ENCODE measurements at places on chromosomes 11 and 22.

DNA sequence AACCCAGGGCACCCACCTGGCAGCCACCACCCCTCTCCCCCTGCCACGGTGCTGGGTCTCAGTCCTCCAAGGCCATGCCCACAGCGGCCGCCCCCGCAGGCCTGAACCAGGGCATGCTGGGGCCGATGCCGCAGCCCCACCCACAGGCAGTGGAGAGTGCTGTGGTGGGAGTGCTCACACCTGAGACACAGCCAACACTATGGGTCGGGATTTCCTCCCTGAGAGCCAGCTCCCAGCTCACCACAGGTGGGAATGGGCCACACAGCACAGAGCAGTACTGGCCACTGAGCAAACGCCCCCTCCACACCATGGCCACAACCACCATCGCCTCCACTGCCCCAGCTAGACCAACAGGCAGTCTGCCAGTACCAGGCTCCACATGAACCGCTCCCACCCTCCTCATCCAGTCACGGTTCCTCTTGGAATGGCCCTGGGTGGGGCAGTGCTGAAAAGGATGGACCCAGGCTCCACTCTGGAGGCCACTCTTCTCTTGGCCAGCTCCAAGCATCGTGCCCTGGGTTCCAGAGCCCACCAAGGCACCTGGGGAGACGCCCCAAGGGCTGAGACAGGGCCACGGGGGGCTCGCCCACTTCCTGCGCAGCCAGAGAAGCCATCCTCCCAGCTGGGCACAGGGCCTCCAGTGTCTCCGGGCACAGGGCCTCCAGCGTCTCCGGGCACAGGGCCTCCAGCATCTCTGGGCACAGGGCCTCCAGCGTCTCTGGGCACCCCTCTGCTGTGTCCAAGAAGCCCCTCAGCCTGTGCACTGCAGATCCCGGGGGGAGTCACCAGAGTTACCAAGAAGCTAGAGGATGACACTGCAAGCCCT, 14.2 kb downstream of the MOB2 start:
- no peak for DNase-seq

DNA sequence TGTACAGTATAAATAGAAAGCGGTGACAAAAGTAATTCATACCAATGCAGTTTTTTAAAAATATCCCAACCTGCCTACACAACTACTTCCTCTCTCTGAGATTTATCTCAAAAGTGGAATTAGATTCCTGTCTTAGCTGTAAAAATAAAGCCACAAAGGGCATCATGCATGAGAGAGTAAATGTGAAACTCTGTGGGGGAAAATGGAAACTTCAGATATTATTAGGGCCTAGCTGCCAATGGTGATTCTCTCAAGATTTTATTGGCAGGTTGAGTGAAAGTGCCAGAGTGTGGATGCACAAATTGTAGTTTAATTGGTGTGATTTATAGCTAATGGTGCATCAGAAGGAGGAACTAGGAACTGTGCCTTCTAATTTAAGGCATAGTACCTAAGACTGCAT, 356.9 kb upstream of the CCDC90B start:
- DNase-seq: no peak

DNA sequence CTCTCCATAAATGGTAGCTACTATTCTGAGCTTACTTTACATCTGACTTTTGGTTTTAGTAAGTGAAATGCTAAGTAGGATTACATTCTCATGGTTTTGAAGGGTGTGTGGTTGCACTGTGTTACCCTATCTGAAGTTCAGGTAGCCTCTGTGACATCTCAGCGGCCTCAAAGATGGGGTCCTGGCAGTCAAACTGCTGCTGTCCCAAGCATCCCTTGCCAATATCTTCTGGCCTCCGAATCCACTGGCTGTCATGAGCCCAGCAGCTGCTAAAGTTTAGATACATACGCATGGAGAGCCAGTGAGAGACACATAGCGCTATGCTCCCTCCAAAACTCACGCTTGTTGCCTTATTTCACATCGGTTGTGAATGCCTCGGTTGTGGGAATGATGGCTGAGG, 34.9 kb downstream of the UBASH3B start:
- DNase-seq: no peak

GRCh38 chr11:2130881-2131352, 8.3 kb downstream of the IGF2 start:
- DNase-seq: no peak

GRCh38 chr11:29482510-29482909, 534.3 kb downstream of the KCNA4 start:
- no peak for DNase-seq

- DNase-seq: no peak
Measured at GRCh38 chr11:27025957-27026733, 14.5 kb upstream of the BBOX1 start.

- no peak for DNase-seq
Measured at GRCh38 chr11:32374261-32374711, 61.1 kb downstream of the WT1 start.

DNA sequence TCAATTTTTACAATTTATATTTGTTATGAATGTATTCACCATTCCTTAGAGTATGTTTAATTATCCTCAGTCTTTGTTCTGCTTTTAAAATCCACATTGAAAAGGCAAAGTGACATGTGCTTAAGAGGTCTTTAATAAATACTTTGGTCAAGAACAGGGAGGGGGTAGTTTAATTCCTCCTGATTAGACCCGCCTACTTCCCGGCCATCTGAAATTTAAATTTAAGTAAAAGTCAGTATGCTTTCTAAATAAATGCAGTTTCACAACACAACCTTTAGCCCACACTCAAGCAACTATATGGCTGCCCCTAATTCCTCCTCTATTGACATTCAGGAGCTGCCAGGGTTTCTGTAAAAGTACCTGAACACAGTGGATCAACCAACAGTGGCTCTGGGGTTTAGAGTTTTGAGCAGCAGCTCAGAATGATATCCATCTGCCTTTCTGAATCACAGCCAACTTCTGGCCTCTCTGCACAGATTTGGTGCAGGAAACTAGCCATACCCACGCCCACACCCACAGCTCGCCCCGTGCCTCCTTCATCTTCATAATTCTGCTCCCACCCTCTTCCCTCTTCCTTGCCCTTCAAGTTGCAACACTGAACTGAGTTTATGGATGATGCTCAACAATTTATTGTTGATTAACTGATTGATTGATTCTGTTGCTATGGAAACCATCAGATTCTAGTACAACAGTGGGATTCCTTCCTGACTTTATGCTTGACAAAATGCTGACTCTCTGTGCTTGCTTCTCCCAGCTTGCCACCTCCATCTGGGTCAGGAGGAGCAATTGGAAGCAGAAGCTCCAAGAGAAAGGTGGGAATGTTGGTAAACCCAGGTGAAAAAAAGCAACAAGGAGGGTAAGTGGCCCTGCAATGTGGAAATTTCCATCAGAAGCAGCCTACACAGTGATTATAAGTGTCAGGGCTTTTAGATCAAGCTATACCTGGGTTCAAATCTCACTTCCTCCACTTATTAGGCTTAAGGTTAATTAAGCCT, 70.8 kb downstream of the PANX1 start:
- DNase-seq: no peak

DNA sequence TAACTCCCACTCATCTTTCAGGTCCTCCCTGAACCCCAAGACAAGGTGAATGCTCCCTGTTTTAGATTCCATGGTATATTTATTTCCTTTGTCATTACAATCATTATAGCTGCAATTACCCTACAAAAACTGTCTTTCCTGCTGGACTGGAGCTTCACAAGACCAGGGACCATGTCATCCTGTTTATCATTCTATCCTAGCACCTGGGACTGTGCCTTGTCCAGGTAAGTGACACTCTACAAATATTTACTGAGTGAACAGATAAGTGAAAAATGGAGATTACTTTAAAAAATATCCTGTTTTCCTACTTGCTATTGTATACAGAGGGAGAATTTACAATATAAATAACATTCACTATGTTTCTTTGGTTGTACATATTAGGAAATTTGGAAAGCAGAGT, 22.5 kb upstream of the ELF5 start:
- DNase-seq: no peak

DNA sequence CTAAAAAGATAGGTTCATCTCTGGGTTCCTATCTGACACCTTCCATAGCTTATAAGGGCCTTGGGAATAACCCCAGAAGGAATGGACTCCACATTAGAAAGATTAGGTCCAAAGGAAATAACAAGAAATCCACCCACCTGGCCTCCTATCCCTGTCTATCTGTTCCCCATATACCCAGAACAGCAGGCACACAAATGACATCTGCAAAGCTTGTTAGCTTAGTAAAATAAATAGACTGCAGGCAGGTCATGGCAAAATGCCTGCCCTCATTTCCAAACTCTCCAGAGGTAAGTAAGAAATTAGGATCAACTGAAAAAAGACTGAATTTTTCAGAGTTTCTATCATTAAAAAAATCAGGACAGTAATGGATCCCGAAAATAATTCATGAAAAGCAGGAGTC, 489.5 kb downstream of the DLG2 start:
- no peak for DNase-seq

DNA sequence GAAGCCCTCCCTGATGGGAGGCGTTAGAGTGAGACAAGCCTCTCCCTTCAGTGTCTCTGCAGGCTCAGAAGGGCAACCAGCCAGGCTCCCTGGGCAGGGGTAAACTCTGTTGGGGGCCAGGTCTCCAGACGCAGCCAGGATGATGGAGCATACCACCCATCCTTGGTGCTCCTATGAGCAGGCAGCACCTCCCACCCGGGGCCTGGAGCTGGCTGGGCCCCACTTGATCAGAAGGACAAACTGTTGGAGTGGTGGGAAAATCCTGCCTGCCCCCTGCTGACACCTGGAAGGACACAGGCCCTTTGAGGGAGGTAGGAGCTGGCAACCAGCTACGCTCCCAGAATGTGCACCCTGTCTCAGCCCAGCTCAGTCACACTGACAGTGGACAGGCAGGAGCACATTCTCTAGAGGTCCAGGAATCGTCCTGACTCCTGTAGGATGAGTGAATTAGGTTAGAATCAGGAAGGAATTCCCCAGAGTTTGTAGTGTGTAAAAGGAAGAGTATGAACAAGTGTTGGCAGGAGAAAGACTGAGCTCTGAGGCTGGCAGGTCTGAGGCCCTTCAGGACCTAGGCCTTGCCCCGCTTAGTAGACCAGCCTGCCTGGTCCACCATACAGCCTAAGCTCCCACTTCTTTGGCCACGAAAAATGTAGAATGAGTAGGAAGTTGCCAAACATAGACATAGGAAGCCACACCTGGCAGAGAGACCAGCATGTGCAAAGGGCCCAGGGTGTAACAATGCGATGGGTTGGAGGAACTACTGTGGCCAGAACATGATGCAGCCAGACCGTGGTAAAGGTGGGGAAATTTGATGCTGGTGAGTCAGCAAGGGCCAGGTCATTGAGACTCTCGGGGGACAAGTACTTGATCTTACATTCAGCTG, 19.1 kb downstream of the ARHGEF17 start:
- DNase-seq: no peak

DNA sequence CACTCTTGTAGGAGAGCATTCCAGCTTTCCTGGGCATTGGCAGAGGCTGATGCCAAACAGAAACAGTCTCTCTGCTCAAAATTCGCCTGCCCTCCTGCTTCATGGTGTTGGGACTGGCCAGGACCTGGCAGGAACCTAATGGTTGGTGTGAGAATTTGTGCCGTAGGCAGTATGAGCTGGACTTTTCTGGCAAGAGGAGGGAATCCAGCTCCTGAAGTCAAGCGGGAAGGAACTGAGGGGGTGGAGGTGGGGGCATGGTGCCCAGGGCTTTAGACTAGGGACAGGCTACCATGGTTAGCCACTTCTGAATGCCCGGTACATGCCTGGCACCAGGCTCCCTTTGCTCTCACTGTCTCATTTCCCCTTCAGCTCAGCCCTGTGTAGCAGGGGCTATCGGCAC, 6.9 kb upstream of the TOMM22 start:
- DNase-seq: no peak

All from activated gamma-delta T cell treated with Interleukin-2 at 50 U/mL for 16 hours (primary cell).